ENCODE measurements at places on chromosomes 5 and 9.

GRCh38 chr9:95147452-95148207 lies 169.9 kb downstream of the FANCC start:
- DNase-seq = no peak

DNA sequence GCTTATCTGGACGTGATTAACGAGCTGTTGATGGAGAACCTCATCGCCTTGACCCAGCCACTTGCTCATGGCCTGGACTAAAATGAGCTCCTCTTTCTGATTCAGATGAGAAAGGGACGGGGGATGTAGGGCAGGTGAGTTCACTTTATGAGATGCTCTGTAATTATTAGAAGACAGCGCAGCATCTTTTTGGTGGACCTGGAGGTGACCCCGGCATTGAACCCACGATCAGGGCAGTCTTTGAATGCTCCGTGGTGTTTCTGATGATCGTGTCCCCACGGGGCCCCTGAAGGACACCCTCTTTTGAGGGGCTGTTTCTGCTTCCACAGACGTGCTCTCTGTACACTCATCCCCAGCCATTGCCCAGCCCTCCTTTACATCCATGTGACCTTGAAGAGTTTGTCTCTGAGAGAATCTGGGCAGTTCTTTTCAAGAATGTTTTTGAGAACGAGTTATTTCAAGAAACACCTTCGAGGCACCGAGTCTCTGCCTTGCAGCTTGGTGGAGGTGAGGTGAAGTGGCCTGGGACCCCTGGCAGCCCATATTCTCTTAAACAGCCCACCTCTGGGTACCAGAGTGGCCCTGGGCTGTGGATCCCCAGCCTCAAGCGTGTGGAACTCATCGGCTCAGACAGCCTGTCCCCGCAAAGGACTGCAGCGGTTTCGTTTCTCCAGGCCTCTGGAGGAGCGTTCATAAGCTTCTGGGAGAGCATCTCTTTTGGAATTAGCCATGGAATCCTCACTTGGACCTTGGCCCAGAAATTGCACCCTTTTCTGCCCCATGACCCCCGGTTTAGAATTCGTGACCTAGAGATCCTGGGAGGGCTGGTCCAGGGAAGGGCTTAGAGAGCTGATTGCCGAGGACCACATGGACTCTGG lies 50.3 kb downstream of the COL5A1 start:
- no peak for DNase-seq

DNA sequence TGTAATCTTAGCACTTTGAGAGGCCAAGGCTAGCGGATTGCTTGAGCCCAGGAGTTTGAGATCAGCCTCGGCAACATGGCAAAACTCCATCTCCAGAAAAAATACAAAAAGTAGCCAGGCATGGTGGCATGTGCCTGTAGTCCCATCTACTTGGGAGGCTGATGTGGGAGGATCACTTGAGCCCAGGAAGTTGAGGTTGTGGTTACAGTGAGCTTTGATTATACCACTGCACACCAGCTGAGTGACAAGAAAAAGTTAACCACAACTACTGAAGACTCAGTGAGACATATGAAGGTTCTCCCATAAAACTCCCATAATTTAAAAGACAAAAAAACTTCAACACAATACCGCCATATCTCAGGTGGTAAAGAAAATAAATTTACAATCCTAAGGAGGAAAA lies 98.0 kb downstream of the NR6A1 start:
- DNase-seq = no peak

- no peak for DNase-seq
Measured at GRCh38 chr5:86689103-86689729, 71.5 kb downstream of the COX7C start.

- DNase-seq = no peak
Measured at GRCh38 chr5:24407466-24407865, 237.3 kb downstream of the CDH10 start.

DNA sequence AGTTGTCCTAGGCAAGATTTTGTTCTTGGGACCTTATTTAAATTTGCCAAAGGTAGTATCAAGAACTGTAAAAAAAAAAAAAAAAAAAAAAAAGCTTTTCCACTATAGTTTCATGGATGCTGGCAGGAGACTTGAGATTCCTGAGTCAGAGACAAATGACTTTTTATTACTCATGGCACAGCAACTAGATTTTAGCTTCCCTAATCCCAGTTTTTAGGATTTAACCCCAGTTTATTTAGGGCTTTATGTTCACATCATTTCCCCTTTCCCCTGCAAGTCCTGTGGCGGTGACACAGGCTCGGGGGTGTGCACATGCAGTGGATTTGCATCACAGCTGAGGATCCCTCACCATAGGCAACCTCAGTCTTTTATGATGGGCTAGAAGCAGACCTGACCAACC lies 144.9 kb downstream of the GOLPH3 start:
- DNase-seq = no peak

DNA sequence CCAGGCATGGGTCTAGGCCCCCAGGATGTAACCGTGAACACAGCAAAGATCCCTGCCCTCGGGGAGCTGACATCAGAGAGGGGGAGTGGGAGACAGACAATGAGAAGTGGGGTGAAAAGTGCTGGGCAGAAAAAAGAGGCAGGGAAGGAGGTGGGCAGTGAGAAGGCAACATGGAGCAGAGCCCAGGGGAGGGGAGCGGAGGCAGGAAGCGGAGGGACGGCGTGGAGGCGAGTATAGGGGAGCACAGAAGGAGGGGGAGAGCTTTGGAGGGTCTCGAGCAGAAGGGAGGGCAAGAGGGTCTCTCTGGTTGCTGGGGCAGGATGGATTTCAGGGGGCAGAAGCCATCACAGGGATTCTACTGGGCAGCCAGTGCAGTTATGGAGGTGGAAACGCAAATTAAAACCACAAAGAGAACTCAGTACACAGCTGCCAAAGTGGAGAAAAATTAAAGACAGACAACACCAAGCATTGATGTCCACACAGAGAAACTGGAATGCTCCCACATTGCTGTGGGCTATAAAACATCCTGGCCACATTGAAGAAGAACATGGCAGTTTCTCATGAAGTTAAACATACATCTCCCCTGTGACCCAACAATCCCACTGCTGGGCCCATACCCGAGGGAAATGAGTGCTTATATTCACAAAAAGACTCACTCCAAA lies 21.1 kb upstream of the LAMC3 start:
- DNase-seq = no peak

GRCh38 chr5:126253406-126253805 lies 169.8 kb upstream of the GRAMD2B start:
- DNase-seq = no peak

DNA sequence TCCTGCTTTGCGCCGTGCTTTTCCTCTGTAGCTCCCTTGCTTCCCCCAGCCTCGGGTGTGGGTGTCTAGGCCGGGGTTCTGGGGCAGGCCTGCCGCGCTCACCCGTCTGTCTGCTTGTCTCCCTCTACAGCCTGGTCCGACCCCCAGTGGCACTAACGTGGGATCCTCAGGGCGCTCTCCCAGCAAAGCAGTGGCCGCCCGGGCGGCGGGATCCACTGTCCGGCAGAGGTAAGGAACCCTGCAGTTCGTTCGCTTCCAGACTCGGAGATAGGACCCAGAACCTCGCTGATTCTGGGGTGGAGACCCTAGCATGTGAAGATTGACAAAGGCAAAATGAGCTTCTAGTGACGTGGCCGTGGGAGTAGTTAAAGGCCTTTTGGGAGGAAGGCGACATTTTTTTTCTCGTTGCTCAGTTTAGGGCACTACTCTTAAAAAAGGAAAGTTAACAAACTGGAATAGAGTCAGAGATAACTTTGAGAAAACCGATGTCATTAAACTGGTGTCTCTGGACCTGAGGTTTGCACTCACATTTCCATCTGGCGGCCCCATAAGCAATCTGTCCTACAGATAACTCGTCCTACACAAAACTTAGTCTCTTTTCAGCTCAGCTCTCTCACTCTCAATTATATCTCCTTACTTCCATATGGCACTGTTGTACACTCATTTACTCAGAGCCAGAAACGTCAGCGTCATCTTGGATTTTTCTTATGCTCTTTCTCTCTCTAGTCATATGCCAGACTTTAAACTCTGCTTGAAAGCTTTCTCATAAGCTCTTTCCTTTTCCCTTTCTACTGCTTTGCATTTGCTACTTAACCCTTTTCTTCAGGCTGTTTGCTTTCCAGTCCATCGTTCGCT lies 561 bp downstream of the SEC61B start:
- DNase-seq = no peak

DNA sequence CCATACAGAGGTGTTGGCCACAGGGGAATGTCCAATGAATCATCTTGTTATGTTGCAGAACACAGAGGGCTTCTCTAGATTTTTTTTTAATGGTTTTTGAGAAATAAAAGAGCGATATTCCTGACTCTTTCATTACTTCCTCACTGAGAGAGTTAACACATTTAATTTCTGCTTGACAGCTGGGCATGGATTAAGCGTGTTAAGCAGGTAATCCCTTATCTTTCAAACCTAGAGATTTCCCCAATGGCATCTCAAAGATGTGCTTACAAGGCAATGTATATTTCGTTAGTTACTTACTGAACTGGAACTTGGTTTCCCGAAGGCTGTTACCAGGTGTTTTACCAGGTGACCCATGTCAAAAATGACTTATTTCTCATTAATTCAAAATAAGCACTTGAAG lies 21.8 kb upstream of the ADCY2 start:
- no peak for DNase-seq

GRCh38 chr5:89946508-89946907 lies 463.0 kb downstream of the CETN3 start:
- DNase-seq = no peak

GRCh38 chr5:163350083-163350482 lies 87.3 kb upstream of the CCNG1 start:
- DNase-seq = peak; percentile 48

DNA sequence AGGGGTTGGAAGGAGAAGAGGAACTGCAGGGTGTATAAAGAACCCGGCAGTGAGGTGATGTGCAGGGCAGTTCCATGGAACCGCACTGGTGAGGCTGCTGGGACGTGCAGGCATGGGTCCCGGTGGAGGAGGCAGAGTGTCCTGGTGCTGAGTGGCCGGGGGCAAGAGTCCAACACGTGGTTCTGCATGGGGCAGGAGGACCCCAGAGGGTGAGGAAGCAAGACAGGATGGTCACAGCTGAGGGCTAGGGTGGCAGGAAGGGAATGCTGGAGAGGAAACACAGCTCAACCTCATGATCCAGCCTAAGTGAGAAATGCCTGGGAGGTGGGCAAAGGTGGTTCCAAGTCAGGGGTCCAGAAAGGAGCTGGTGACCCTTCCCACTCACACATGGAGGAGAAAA lies 87.2 kb downstream of the S1PR3 start:
- no peak for DNase-seq

GRCh38 chr5:54832045-54832444 lies 153.3 kb downstream of the ESM1 start:
- DNase-seq = no peak

- DNase-seq = no peak
Measured at GRCh38 chr9:7579351-7579750, 220.2 kb downstream of the DMAC1 start.

- DNase-seq = no peak
Measured at GRCh38 chr9:124322618-124323432, 65.1 kb downstream of the NEK6 start.

GRCh38 chr9:32550150-32550561 lies 2.0 kb upstream of the SMIM27 start:
- peak; percentile 20 for DNase-seq

- DNase-seq = no peak
Measured at GRCh38 chr5:141657937-141658545, 6.8 kb upstream of the FCHSD1 start.
